Spinal cord (tissue), 10 donors: ENCODE measurements at places on chromosomes 12 and 14.

GRCh38 chr14:73714656-73715081, 485 bp upstream of the PNMA1 start:
- DNase-seq = no peak

DNA sequence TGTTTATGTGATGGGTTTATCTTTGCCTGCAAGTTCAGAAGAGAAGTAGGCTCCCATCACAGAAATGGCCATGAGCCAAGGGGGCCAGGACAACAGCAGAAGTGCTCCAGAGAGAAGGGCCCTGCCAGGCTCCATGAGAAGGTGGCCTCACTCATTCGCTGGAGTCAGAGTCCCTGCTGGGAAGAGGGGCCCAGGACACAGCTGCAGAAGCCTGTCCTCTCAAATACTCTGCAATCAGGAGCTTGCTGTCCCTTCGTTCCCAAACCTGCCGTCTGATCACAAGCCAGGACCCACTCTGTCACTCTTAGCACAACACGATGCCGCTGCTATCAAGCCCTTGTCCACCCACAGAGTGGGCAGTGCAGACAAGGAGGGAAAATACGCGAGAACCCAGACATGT, 306.2 kb upstream of the FKBP4 start:
- no peak for DNase-seq

DNA sequence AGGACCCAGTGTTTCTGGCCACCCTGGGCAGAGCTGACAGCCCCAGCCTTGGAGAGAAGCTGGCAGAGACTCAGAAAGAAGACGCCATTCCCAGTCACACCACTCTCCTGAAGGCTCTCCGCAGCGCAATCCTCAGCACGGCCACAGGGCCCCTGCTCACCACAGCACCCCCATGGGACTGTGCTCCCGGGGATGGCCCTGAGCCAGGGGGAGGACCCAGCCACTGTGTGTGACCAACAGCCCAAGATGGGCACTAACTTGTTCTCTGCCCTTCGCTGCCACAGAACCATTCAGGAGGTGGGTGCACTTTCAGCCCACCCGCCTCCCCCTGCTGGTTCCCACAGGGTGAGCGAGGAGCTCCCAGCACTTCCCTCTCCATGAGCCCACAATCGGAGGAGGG, 57.1 kb downstream of the CCNK start:
- DNase-seq = no peak

DNA sequence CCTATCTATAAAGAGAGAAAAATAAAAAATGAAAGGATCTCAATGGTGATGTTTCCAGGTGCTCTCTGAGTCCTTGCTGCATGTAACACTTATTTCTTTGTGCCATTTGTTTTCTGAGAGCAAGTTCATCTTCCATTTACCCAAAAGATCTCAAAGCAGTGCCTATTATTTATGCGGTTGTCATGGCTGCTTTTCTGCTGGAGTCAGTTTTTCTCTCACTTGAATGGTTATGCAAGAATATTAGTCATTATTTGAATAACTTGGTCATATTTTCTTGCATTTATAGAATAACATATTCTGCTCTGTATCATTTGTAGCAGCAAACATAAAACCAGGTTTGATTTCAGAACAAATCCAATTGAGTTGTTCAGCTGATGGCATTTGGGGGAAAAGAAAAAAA, 141.8 kb upstream of the G2E3 start:
- no peak for DNase-seq

GRCh38 chr14:39015964-39016577, 87.0 kb downstream of the SEC23A start:
- no peak for DNase-seq

DNA sequence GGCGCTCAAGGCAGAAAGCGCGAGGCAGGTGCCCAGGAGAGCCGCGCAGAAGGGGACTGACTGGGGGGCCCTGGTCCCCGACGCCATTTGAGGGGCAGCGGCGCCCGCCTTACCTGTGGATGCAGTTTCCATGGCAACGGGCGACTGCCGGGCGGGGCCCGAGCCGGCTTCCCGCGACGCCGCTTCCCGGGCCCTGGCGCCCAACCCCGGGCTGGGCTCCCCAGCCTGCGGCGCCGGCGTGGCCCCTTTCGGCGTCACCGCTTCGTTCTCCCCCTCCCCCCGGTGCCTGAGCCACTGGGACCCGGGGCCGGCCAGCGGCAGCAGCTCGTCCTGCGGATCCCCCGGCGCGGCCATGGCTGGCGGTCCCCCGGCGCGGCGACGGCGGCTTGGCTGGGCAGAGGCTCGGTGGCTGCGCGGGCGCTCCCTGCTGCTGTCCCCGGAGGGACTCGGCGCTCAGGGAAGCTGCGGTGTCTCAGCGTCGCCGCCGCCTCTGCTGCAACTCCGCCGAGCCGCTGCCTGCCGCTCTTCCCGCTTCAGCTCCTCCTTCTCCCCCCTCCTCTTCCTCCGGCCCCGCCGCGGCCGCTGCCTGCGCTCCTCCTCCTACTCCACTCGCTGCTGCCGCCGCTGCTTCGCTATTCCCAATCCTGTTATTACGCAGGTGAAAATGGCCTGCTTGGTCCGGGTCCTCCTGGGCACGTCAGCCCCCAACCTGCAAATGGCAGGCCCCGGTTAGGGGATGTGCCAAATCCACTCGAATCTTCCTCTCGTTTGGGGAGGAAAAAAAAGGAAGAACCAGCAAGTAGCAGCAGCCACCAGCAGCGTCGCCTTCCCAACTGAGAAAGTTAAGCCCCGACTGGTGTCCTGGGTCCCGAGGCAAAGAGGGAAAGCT, at the start of gene RTN1:
Gene RTN1, minus strand, starts transcription at position 500 of the 889 bp plus-strand sequence. Its CDS starts 146 bp downstream, at position 354.
- DNase-seq = peak; percentile 82

- DNase-seq = peak; percentile 72
Measured at GRCh38 chr14:90513161-90514014, 116.6 kb downstream of the CALM1 start.

GRCh38 chr14:80784820-80785219, 156.7 kb downstream of the CEP128 start:
- no peak for DNase-seq

DNA sequence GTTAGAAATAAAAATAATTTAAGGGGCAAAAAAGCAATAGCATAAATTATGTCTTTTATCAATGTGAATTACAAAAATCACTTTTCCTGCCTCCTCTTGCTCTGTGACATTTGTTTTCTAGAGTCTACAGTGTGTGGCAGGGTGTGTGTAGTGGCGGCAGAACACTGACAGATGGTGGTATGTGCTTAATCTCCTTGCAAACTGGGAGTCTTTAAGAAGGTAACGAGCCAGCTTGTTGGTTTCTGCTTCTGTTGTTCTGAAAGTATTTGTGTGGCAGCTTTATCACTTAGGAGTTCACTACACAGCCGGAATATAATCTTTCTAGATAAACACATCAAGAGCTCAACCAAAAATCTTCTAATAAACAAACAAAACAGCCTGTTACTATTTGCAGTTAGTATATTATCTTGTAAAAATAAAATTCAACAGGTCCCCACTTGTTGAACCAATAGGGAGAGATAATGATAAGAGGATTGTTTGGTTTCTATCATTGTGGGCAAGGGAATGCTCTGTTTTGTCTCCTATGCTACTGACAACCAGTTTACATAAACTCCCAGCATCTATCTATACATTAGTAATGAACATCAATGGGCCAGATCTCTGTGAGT, 13.0 kb downstream of the CDKL1 start:
- peak; percentile 81 for DNase-seq

DNA sequence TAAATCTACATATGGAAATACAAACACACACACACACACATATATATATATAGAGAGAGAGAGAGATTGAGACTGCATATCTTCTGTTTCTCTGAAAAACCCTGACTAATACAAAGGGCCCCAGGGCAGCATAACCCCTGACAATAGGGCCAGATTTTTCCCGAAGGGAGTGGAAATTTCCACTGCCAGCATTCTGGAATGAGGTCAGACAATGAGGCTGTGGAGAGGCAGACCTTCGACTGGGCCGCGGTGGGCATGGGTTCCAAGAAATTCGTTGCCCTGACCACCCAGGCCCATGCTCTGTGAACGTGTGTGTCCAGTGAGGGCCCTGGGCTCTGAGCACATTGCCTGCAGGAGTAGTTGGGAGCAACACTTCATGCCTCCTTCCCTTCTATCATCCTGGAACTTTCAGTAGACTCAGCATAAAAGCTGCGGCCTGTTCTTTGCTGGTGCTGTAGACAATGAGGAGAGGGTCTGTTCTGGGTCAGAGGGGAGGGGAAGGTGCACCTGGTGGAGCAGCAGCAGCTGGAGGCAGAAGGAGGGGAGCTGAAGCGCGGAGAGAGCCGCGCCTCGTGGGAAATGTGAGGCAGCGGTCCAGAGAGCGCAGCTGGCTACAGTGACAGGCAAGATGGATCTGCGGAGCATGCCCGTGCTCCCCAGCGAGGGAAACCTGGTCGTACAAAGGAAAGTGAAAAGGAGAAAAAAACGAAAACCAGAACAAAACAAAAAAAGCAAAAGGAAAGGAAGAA, 25.6 kb upstream of the CCDC60 start:
- DNase-seq = peak; percentile 57

DNA sequence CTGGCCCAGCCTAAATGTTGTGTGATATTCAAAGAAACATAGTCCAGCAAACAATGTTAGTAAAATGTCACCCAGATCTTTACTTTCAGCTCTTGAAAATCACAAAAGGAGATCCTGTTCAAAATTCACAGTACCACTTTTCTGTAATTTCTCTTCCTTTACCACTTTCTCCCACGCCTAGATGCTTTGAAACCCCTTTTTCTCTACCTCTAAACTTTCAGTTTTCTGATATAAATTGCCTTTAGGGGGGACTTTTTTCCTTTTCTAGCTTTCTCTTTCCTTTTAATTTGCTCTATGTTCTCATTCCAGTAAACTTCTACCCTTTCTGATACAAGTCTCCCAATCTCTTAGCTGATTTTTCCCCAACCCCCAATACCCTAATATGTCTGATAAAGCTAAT, 101.8 kb downstream of the LMO3 start:
- no peak for DNase-seq
